ENCODE measurements at places on chromosomes 6 and 20.

- DNase-seq: no peak
These were observed 12.4 kb downstream of the MAFB start for GRCh38 chr20:40676491-40677269.

- no peak for DNase-seq
These were observed 4.9 kb upstream of the IPCEF1 start for GRCh38 chr6:154361476-154361875.

- no peak for DNase-seq
These were observed 1.1 kb upstream of the BEND3 start for GRCh38 chr6:107116328-107116892.

DNA sequence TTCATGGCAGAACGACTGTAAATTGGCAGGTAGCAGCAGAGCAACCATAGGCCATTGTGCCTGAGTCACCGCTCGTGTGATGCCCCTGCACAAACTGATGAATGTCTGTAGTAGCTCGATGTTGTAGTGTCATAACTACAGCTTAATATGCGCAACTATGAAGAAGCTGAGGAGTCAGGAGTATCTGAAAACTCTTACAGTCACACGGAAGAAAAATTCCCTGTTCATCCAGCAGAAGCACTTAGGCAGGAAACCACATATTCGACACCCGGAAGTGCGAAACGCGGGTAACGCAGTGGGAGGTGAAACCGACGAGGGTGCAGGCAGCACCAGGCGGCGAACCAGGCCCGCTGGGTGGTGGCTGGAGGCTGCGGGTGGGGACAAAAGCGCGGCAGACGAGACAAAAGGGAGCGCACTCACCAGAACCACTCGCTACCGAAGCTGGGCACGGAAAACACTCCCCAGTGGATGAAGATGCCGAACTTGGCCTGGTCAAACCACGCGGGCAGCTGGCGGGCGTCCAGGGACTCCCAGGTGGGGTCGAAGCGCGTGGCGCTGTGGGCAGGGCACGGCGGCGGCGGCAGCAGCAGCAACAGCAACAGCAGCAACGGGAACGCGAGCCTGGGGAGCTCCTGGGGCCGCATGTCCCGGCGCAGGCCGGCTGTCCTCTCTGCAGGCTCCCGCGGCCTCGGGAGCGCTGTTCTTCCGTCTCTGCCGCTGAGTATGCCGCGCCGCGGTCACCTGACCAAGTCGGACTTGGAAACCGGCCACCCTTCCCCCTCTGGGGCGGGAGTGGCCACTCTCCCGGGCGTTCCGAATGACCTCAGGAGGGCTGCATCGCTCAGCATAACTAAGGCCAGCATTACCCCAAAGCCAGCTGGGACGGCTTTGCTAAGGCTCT lies at the start of gene FUCA2:
Gene FUCA2, minus strand, starts transcription at position 730 of the 901 bp plus-strand sequence. Its CDS starts 86 bp downstream, at position 644.
- DNase-seq: peak; percentile 95

DNA sequence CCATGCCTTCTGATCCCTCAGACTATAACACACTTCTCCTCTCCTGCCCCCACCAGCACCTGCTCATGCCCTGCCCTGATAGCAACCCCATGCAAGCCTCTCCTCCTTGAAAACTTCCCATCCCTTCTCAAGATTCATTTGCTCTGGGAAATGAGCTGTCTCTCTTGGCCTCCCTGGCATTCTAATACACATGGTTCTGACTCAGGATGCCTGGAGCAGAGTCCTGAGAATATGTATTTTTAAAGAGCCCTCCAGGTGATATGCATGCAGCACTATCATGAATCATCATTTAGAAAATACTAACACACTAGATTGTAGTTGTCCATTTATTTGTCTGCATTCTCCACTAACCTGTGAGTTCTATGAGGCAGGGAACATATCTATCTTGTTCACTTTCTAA lies 26.6 kb downstream of the HDGFL1 start:
- DNase-seq: no peak

DNA sequence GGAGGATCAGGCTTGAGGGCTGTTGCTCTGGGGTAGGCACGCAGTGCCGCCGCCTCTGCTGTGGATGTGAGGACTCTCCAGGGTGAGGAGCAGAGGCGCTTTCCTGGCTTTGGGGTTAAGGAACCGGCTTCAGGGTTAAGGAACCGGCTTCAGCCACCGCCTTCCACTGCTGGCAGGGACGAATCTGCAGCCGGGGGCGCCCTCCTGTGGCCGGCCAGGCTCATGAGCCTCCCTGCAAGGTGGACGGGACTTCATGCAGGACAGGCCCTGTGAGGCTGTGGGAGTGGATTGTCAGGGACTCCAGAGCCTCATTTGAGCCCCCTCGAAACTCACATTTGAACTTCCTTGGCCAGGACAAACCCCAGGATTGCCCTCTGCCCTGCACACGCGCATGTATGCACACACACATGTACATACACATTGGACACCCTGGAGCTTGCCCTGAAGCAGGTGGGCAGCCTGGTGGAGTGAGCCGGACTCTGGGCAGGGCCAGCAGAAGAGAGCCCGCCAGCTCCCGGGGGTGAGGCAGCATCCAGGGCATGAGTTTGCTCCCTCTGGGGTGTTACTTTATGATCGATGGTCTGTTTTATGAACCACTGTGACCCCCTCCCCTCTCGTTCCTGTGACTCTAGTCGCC lies 146.9 kb downstream of the PHACTR3 start:
- DNase-seq: peak; percentile 63

- peak; percentile 88 for DNase-seq
These were observed 49.7 kb downstream of the RBM38 start for GRCh38 chr20:57440678-57441509.

- no peak for DNase-seq
These were observed 28.2 kb upstream of the RHAG start for GRCh38 chr6:49664817-49665216.

GRCh38 chr6:111487661-111488060 lies 4.6 kb upstream of the REV3L start:
- no peak for DNase-seq

GRCh38 chr20:9136114-9136513 lies 67.2 kb downstream of the PLCB4 start:
- no peak for DNase-seq

GRCh38 chr6:107731422-107732319 lies 92.4 kb downstream of the SCML4 start:
- DNase-seq: no peak

- DNase-seq: no peak
These were observed 169.0 kb upstream of the GJE1 start for GRCh38 chr6:141963543-141964295.

- DNase-seq: no peak
These were observed 48.2 kb downstream of the AGPAT4 start for GRCh38 chr6:161225681-161226008.

- no peak for DNase-seq
These were observed 229.8 kb downstream of the HIVEP2 start for GRCh38 chr6:142714951-142715785.

DNA sequence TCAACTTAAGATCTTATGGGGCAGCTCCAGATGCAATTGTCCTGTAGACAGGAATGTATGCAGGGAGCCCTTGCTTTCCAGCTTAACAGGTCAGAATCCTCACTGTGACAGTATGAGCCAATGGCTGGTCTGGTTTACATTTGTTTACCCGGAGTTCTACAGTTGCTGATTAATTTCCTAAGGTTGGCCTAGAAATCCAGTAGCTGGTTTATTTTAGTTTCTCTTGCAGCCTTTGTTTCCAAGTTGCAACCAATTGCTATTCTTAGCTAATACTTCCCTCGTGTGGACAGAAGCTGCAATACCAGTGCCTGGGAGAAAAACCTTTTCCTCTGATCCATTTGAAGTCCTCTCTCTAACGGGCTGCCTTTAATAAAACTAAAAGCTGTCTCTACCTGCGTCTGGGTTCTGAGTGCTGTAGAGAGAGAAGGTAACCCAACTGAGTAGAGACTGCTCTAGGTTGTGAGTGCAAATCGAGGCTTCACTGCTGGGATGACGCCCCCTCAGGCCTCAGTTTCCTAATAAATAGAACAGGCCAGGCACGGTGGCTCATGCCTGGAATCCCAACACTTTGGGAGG lies 45.9 kb downstream of the ZNF217 start:
- DNase-seq: no peak

GRCh38 chr6:2622671-2623070 lies 128.1 kb downstream of the MYLK4 start:
- DNase-seq: no peak

DNA sequence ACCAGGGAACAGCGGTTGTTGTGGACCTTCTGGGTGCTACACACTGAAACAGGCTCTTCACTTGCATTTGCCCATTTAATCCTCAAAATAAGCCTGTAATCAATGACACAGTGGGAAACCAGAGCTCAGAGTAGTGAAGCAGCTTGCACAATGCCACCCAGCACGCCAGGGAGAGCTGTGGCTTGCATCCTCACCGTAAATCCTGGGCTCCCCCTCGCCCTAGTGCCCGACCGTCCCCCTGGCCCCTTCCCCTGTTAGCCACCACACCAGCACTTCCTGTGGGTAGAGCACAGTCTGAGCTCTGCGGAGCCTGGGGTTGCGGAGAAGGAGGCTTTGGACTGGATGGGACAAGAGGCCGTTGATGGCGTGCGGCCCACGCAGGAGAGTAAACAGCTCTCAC lies 14.5 kb downstream of the VSTM2L start:
- no peak for DNase-seq

- DNase-seq: no peak
These were observed 16.8 kb upstream of the KCNK16 start for GRCh38 chr6:39339096-39339867.

GRCh38 chr6:43171707-43172103 lies 636 bp downstream of the SRF start:
- DNase-seq: no peak

GRCh38 chr20:64196309-64196708 lies 32.1 kb downstream of the MYT1 start:
- DNase-seq: no peak

- DNase-seq: no peak
These were observed 57.6 kb downstream of the NOL4L start for GRCh38 chr20:32527447-32528055.

GRCh38 chr6:107418118-107418517 lies 41.2 kb downstream of the PDSS2 start:
- DNase-seq: no peak

DNA sequence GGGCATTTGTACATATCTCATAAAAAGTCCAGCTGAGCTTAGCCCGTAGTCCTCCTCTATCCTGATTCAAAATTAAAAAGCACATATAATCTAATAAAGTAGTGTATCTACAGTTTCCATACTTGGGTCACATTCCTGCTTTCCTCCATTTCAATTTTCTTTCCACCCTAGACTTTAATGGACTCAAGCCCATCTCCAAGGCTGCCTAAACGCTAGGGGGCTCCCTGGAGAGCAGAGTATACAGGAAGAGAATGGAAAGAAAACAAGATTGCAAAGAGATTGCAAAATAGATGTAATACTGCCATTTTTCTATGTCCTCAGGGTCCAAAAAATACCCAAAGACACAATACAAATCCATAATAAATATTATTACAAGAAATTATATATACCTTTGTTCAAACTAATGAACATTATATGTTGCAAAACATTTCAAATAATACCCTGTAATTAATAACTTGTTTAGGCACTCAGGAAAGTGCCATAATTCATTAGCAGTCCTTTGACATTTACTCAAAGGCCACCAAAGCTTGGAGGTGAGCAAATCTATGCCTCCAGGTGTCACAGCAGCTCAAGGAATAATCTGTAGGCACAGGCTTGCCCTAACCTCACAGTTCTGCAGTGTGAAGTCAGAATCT lies 2.4 kb upstream of the MCM3 start:
- DNase-seq: no peak

Data from right atrium auricular region (tissue), 2 donors.